ENCODE measurements at places on chromosomes 3 and 15.

GRCh38 chr3:133300102-133300501, 99.8 kb upstream of the BFSP2 start:
- DNase-seq: no peak

DNA sequence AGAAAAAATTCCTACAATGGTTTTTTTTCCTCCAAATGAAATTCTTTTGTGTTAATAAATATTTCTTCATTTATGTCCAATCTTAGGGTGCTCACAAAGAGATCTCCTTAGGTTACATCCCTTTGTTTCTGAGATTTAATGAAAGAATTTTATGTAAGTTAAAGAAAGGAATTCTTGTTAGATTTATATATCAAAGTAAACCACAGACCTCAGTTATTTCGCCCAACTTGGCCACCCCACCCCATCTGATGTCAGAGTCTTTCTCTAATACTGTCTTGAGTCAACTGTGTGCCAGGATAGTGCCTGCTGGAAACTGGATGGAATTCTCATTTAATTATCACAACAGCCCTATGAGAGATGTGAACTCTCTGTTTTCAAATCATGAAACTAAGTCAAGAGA, 259.9 kb downstream of the OPA1 start:
- DNase-seq: no peak

GRCh38 chr3:185992831-185993374, 55.1 kb upstream of the TRA2B start:
- DNase-seq: no peak

DNA sequence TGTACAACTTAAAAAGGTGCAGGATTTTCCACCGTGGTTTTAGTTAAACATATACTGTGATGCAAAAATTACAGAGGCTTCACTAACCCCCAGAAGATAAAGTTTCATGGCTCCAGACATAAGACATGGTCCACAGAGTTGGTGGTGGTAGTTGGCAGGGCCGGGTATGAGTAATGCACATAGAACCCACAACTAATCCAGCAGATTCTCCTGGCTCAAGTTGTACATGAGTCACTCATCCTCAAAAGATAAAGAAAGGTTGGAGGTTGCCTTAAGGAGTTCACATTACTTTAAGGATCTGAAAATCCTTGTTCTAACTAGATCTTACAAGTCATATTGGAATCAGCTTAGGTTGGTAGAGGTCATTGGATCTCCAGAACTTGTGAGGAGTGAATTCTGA, 98.3 kb upstream of the ZBTB20 start:
- no peak for DNase-seq

- DNase-seq: no peak
These were observed 51.7 kb downstream of the PRICKLE2 start for GRCh38 chr3:64173563-64173962.

DNA sequence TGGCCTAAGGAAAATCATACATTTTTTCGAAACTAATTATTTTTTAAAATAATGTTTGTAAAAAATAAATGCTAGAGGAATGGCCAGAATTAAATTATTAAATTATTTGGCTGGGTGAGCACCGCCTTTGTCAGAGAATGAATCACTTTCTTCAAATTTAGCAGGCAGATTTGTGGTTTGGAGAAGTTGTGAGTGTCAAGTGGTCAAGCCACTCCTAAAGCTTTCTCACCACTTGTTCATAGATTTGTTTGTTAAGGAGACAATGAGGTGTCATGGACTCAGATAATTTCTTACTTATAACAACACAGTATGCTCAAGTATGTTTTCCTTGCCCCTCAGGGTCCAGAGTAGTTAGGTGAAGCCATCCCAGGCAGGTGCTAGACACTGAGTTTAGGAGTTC, 196.2 kb downstream of the TUSC7 start:
- no peak for DNase-seq

- no peak for DNase-seq
These were observed 847.2 kb downstream of the TUSC7 start for GRCh38 chr3:117556646-117557407.

DNA sequence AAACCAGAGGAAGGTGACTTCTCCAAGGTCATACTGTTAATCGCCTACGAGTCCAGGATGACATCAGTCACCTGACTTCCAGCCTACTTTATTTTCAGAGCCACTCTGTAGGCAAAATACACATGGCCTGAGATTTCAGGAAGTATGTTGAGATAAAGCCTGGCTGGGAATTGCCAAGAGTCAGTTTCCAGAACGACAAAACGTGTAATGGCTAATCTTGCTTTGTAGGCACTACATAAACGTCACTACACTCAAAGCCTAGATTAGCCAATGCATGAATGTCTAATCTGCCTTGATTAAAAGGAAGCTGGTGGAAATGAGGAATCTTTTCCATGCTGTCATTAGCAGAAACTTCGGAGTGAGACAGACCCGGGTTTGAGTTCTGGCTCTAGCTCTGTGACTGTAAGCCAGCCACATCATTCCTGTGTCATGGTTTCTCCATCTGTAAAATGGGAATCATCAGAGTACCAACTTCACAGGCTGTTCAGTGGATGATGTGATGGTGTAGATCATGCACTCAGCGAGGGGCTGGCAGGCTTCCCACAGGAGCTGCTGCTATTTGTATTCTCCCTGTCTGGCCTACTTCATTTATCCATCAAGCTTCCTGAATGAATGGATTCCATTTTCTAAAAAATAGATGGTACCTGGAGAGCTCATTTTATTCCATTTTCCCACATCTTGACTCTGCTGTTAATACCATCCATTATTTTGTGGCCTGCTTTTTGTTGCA, 241.9 kb downstream of the XXYLT1 start:
- DNase-seq: no peak

DNA sequence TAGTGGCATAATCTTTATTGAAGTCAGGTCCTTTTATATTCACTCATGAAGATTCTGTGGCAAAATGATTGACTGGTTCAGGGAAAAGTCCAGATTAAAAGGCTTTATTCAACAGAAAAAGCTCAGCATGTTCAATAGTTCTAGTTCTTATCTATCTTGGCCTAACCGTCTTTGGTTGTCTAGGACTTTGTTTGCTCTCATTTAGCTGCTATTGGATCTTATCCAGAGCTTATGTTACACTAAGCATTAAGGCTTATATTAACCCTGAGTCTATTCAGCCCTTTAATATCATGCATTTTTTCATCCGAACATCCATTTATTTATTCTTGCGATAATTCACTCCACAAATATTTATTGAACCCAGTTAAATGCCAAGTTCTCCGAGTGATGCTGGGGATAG, 601.0 kb upstream of the SGO1 start:
- no peak for DNase-seq

DNA sequence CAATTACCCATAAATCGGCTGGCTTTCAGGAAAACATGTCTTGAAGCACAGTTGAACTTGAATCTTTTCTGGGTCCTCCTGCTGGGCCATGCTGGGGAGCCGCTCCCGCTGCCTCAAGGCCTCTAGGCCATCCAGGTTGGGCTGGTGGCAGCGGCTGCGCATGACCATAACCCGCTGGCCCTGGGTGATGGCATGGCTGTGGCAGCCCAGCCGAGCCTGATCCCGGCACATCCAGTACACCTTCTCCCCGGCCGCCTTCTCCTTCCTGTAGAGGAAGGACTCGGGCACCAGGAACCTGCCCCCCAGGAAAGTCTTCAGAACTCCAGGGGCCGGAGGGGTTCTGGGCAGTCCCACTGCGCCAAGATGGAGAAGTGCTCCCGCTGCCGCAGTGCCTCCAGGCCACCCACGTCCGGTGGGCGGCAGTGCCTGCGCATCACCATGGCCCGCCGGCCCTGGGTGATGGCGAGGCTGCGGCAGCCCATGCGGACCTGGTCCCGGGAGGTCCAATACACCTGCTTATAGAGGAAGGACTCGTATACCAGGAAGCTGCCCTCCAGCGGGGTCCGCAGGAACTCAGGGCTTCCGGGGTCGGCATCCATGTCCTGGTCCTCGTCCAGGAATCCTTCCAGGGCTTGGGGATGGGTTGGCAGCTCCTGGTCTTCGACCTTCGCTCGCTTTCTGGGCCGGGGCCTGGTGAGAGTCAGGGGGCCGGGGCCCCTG, 84.3 kb upstream of the FXR1 start:
- no peak for DNase-seq

GRCh38 chr3:166211451-166211850, 374.2 kb upstream of the BCHE start:
- DNase-seq: no peak

- no peak for DNase-seq
These were observed 77.5 kb upstream of the STRIT1 start for GRCh38 chr3:155370764-155371503.

DNA sequence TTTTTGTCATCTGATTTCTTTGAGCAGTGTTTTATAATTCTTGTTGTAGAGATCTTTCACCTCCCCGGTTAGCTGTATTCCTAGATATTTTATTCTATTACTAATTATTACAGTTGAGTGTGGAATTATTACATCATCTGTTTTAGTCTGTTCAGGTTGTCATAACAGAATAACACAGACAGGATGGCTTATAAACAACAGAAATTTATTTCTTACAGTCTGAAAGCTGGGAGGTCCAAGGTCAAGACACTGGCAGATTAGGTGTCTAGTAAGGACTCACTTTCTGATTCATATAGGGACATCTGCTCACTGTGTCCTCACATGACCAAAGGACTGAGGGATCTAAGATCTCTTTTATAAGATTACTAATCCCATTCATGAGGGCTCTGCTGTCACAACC, 121.3 kb upstream of the THBS1 start:
- no peak for DNase-seq

GRCh38 chr3:108333961-108334360, 37.6 kb downstream of the HHLA2 start:
- DNase-seq: no peak

DNA sequence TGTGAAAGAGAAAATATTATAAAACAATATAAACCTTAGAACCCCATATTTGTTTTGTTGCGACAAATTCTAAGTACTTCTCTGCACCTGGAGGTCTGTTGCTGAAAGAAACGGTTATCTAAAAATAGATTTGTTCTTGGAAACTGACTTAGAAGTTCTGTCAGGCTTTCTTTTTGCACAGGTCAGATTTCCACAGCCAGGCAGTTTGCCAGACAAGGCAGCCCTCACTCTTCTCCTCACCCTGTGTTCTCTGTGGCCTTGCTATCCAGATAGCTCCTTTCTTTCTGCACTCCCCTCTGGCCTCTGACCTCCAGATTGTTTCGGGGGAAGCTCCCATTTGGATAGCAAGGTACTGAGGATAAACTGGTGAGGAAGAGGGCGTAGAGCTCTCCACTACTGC, 413.3 kb upstream of the ONECUT1 start:
- no peak for DNase-seq

- no peak for DNase-seq
These were observed 163.8 kb downstream of the OCA2 start for GRCh38 chr15:27935328-27935727.

DNA sequence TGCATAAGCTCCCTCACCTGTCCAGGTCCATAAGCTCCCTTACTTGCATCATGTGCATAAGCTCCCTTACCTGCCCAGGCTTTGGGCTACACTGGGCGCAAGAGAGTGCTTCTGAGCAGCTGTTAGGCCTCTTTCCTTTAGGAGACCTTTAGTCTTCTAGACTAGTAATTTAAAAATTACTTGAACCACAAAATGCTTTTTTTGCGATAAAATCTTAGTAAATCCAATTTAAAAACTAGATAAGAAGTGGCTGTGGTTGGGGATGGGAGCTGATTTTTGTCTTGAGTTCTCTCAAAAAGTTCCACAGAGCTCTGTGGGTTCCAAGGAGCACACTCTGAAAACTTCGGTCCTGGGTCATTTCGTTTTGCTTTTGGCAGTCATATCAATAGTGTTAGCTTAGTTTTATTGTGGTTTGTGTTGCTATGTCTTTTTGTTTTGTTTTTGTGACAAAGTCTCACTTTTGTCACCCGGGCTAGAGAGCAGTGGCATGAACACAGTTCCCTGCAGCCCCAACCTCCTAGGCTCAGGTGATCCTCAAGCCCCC, 6.7 kb downstream of the CEMIP start:
- no peak for DNase-seq

DNA sequence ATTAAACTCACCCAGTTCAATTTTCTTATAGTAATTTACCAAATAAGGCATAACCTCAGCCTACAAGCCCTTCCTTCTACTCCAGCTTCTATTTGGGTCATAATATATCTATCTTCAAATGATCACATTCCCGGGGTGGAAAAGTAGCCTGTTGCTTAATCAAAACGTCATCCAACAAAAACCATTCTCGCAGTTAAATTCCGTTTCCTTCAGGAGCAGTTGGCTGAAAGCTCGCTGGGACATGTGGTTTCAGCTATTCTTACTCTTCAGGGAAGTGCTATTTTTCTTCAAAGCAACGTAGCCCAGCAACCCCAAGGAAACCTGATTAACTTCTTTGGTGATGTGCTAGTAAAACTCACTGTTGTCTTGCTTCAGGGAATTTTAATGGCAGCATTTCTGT, 59.6 kb downstream of the MAGI1 start:
- peak; percentile 31 for DNase-seq

DNA sequence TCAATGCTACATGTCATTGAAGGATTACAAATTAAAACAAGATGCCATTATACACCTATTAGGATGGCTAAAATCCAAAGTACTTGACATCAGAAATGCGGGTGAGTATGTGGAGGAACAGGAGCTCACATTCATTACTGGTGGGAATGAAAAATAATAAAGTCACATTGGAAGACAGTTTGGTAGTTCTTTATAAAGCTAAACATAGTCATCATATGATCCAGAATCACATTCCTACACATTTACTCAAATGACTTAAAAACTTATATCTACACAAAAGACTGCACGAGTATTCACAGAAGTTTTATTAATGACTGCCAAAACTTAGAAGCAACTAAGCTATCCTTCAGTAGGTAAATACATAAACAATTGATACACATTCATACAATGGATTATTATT, 147.2 kb downstream of the ISL2 start:
- no peak for DNase-seq

GRCh38 chr15:43255376-43255775, 11.4 kb downstream of the TGM5 start:
- no peak for DNase-seq

DNA sequence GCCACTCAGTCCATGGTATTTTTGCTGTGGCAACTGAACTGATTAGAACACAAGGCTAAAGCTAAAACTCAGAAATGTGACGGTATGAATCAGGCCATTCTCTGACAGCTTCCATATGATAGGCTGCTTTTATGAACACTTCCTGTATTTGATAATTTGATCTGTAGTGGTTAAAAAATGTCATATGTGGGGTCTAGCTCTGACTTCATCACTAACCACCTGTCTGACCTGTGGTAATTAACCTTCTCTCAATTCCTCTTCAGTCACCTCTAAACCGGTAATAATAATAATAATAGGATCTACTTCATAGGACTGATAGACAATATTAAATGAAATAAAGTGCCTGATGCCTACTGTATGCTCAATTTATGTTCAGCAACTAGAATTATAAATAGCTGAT, 223.2 kb downstream of the MBNL1 start:
- DNase-seq: no peak

- DNase-seq: no peak
These were observed 69.2 kb downstream of the DNAJB8 start for GRCh38 chr3:128397484-128397883.

GRCh38 chr3:182390421-182390820, 402.9 kb upstream of the ATP11B start:
- DNase-seq: no peak
